Skeletal muscle cell (primary cell): ENCODE measurements at places on chromosomes 1 and 21.

GRCh38 chr21:15496911-15497310 lies 232.9 kb upstream of the USP25 start:
- no peak for DNase-seq

- DNase-seq: no peak
Observed at GRCh38 chr21:41260428-41260827, 56.2 kb upstream of the FAM3B start.

- peak; percentile 5 for DNase-seq
Observed at GRCh38 chr1:22639286-22639685, 2.9 kb downstream of the C1QA start.

DNA sequence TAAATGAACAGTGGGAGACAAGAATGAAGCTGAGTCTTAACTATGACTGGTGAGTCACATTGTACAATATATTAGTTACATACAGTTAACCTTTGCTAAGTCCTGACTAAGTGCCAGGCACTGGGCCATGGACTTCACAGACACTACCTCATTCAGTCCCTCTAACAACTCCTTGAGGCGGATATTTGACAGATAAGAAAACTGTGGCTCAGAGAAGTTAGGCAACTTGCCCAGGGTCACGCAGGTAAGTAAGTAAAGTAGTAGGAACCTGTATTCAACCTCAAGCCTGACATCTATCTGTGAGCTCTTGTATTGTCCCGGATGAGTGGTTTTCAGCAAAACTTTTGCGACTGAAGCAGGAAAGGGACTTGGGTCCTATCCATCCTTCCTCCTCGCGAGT lies 62.1 kb downstream of the GNG12 start:
- peak; percentile 35 for DNase-seq

- no peak for DNase-seq
Observed at GRCh38 chr21:38948377-38949069, 142.8 kb downstream of the ETS2 start.

- no peak for DNase-seq
Observed at GRCh38 chr1:95614197-95614596, 380.2 kb downstream of the RWDD3 start.

- DNase-seq: peak; percentile 82
Observed at GRCh38 chr1:55781944-55782482, 566.8 kb upstream of the USP24 start.

DNA sequence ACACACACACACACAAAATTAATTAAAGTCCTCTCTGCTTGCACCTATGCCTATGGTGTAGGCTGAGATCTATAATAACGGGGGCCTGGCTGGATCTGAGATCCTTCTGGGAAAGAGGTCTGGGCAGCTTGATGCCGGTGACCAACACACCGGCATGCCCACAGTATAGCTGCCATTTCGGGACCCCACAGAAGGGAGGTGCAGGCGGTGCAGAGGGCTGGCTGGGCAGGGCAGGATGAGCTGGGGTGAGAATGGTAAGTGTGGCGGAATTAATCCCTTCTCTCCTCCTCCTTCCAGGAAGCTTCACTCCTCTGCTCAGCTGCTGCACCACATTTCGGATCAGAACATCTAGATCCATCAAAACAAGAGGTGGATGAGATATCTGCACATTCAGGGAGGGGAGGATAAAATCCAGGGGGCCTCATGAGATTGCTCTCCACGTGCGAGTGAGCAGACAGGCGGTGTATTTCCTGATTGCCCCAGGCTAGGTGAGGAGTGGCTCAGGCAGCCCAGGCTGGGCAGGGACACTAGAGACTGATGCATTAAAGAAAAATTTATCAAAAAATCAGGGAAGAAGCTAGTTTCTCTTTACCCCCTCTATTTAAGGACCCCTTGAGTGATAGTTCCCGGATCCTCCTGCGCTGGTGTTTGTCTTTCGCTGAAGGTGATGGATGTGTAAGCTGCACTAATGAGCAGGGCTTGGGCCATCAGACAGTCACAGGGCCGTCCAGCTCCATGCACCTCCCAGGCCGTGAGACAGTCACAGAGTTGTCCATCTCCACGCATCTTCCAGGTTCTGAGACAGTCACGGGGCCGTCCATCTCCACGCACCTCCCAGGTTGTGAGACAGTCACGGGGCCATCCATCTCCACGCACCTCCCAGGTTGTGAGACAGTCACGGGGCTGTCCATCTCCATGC lies 449.9 kb downstream of the PTPRU start:
- DNase-seq: no peak

DNA sequence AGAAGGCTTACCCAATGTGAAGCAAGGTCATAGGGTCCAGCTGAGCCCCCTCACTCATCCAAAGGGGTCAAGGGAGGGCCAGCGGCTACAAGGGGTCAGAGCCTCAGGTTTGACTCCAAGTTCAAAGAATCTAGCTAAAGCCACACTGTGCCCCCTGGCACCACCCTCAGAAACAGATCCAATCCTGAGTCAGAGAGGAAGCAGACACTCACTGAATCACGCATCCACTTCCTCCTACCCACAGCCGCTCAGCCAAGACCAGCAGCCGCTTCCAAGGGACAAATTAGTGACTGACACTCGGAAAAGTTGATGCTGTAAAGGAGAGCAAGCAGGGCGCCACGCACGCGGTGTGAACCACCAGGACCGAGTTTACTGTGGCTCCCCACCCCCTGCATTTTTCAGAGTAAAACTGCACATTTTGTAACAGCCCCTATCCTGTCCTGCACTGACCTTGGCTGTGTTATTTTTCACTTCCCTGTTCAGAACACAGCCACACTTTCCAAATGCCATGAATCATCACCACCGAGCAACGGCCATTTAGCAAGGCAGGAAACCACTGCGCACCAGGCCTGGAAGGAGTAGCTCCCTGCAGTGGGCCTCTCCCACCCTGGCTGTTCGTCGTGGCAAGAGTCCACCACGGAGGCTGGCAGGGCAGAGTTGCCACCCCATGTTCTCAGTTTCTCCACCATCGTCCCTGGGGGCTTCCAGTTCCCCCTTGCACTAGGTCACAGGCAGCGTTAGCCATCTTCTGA lies 147.8 kb downstream of the TOMM20 start:
- DNase-seq: peak; percentile 94

DNA sequence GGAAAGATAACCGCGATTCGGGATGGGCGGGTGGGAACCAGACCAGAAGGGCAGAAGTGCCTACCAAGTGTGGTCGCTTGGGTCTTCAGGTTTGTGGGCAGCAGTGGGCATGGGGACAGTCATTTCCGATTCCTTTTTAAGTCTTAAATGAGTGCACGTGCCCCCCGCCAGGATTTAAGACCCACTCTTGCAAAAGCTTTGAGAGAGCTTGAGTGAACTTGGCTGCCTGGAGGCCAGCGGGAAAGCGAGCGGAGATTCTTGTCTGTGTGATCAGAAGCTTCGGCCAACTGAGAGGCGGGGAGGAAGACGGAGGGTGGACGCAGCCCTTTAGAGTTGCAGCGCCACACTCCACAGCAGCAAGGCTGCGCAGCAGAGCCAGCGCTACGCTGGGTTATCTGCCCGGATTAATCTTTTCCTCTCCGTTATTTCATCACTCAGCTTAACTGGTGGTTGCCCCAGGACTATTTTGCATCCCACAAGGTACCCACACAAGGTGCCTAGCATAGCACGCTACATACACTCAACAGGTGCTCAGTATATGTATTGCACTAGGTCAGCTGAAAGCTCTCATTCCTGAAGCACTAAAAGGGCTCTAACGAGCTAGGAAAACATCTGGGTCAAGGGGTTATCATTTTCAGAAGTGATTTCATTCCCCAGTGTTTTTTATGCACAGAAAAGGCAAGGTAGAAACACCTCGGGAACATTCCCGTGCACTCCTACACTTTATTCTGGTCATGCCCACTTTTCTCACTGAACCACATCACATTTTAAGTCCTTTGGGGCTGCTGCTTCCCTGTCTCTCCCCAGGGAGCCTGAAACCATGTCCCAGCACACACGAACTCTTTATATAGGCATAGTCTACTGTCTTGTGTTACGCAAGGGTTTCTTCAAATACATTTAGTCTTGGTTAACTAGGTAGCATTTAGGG lies 1.5 kb upstream of the BATF3 start:
- no peak for DNase-seq

DNA sequence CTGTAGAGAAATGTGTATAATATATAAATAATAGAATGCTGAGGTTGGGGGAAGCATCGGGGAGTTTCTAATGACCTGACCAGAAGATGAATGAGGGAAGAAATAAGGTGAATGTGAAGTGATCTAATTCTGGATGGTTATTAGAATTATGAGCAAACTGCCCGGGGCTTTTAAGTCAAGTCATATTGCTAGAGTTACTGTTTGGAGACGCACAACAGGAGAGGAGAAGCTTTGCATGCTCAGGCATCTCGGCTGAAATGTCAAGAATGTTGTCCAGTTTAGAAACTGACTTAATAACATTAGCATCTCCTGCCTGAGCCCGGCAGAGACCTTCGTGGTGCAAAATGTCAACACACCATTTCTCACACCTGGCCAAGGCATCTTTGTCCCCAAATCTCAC lies 119.1 kb downstream of the RRAGC start:
- no peak for DNase-seq
